Stimulated activated naive B cell treated with anti-CD40 and anti-IgM and Interleukin-4, amounts not matched to agents 10 μg/mL and 1 μg/mL and 100 μg/mL, for 72 hours (primary cell): ENCODE measurements at places on chromosomes 6 and 20.

DNA sequence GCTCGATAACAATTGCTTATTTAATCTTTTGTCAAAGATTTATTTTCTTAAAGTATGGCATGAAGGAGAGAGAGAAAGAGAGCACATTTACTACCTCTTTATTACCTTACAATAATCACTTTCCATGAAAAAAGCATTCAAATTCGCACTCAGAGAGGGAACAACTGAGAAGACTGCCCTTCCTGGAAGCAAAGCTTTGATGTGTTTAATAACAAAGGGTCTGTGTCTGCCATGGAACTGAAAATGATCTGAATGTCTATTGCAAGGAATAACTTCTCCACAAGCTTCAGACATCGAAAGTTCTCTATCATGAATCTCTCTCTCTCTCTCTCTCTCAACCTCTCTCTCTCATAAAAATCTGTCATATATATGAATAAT, 308.9 kb downstream of the HDGFL1 start:
- no peak for DNase-seq

- DNase-seq, result no peak
These were observed 47.6 kb upstream of the RNF24 start for GRCh38 chr20:4062721-4063606.

DNA sequence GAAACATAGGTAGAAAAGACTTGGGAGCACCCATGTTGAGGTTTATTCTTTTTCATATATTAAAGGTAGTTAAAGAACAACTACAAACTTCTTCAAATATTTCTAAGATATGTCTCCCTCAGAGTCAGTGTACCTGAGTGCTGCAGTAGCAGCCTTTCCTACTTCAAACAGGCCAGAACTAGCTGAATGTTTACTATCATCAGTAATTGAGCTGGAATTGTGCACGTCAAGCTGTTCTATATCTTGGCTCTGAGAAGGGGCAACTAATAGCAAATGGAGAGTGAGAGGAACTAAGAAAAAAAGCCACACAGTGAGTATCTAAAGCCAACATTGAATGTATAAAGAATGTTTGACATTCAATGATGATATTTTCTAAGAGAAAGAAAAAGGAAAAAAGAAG, 21.7 kb downstream of the MTCL3 start:
- no peak for DNase-seq

GRCh38 chr6:29847871-29848630, 20.4 kb downstream of the HLA-G start:
- DNase-seq, result peak; percentile 50

GRCh38 chr20:17466641-17467040, 64.5 kb downstream of the BFSP1 start:
- DNase-seq, result no peak

DNA sequence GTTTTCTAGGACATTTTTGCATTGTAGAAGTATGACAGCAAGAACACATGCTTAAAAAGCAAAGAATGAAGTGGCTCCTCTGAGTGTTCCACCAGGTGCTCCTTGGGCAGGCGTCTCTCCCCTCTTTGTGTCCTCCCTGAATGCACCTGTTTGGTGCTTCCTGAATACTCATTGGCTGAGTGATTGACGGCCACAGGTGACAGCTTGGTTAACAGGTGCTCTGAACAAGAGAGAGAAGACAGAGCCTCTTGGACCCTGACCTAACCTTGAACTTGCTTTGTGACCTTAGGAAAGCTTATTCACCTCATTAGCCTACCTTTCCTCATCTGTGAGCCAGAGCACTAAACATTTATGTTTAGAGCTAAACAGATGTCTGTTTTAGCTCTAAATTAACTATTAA, 93.7 kb downstream of the TULP4 start:
- no peak for DNase-seq

- no peak for DNase-seq
These were observed 27.9 kb upstream of the KIF6 start for GRCh38 chr6:39752835-39753724.

- no peak for DNase-seq
These were observed 381.7 kb upstream of the JARID2 start for GRCh38 chr6:14863902-14864850.

GRCh38 chr20:16095226-16095625, 478.0 kb downstream of the KIF16B start:
- no peak for DNase-seq

GRCh38 chr6:126446248-126446647, 106.3 kb downstream of the CENPW start:
- DNase-seq, result no peak

GRCh38 chr6:133242637-133243585, 1.8 kb downstream of the EYA4 start:
- no peak for DNase-seq

DNA sequence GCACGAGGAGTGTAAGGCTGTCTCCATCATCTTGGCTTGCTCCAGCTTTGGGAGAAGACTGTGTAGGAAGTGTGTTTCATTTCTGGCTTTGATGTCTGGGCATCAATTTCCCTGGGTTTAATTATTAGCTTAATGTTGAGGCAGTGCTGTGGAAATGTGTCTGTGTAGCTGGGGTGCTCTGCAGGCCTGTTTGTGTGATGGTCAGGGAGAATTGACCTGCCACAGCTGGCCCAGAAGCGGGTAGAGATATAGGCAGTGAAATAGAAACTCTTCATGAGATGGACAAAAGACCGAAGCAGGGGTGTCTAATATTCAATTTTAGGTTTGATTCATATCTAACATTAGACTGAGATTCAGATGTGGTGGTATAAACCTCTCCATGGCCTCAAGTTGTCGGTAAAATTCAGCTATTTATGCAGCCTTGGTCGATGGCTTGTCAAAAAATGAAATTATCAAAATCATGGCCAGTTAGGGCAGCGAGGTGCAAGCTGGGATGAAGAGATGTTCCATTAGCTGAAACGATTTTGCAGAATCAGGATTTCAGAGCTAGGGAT, 95.3 kb upstream of the SNX9 start:
- no peak for DNase-seq

GRCh38 chr6:33192105-33192646, at the start of gene COL11A2:
Gene COL11A2, minus strand, starts transcription at chr6:33192467. Its CDS starts 227 bp downstream, at chr6:33192240.
- DNase-seq, result no peak

DNA sequence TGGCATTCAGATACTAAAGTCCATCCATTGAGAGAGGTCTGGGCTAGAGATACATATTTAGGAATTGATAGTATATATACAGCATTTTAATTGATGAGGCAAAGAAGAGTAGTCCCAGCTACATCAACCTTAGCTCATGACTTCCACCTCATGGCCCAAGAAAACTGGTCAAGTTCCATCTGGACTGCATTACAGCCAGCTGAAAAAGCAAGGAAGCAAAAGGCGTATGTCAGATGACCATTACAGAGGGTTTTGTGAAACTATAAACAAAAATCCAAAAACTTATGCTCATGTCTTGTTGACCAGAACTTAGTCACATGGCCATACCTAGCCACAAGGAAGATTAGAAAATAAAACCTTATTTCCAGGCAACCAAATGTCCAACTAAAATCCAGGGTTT, 46.8 kb upstream of the RNF146 start:
- no peak for DNase-seq

DNA sequence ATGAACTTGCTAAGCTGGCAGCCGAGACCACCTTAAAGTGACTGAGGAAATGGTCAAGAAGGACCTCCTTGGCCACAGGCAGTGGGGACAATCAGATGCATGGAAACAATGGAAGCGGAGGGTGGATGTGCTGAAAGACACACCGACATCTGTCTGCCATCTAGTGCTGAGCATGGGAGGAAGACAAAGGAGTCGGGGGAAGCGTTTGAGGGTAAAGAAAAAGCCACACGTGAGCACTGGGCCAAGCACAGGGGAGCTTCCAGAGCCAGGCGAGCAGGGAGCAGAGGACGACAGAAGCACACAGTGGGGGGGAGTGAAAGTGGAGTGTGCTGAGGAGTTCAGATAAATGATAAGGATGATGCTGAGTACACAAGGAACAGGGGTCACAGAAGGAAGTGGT, 367.8 kb downstream of the ZFAND3 start:
- no peak for DNase-seq

- DNase-seq, result no peak
These were observed 5.8 kb downstream of the TBPL1 start for GRCh38 chr6:133958791-133959190.

DNA sequence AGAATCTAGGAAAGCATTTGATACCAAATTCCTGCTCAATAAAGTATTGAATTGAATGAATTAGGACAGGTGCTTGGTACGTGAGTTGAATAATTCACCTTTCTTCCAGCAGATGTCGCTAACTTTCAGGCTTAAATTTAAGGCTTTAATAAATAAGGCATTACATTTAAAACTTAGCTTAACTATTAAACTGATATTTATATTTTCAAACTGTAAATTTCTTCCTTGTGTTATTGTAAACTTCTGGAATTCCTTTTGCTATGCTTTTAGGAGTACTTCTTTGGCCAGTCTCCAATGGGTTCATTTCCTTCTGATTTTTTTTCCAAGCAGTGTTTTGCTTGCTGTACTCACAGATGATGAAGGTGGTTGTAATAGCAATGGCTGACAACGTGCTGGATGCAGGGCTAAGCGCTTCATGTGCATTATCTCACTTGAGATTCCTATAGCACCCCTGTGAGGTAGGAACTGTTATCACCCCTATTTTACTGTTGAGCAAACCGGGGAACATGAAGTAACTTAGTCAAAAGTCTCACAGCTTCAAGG, 71.3 kb upstream of the SLC2A12 start:
- DNase-seq, result no peak
